ENCODE measurements at places on chromosomes 6 and 20. TPM values are rescaled to one million over a fixed set of nuclear protein-coding genes. Genes with fewer than 3 reads are reported as not detected.

GRCh38 chr6:163120223-163120622 lies 294.3 kb upstream of the QKI start:
- DNase-seq = no peak

Gene TMEM14A
- total RNA-seq = 20.6 TPM

Gene DLK2
- 1.0 TPM for total RNA-seq

Gene FRS3
- 5.7 TPM for total RNA-seq

Gene NDUFAF5
- 21.7 TPM for total RNA-seq

Gene HLA-DRA
- total RNA-seq = 1,058 TPM

- peak; percentile 24 for DNase-seq
Observed at GRCh38 chr20:57664476-57664875, 44.2 kb upstream of the ZBP1 start.

GRCh38 chr6:122947355-122947754 lies 48.7 kb upstream of the CLVS2 start:
- DNase-seq = no peak

Gene PRR18
- 0.94 TPM for total RNA-seq

Gene CLPSL1
- total RNA-seq = not detected

Gene ANGPT4
- total RNA-seq = 0.20 TPM

- DNase-seq = no peak
Observed at GRCh38 chr6:107564589-107564951, 74.7 kb downstream of the SOBP start.

Gene ADGRF5
- 357 TPM for total RNA-seq

Gene ELOVL2
- 0.09 TPM for total RNA-seq

Gene LY6G5B
- total RNA-seq = 6.9 TPM

GRCh38 chr6:108113557-108114519 lies 39.3 kb upstream of the OSTM1 start:
- DNase-seq = peak; percentile 68

DNA sequence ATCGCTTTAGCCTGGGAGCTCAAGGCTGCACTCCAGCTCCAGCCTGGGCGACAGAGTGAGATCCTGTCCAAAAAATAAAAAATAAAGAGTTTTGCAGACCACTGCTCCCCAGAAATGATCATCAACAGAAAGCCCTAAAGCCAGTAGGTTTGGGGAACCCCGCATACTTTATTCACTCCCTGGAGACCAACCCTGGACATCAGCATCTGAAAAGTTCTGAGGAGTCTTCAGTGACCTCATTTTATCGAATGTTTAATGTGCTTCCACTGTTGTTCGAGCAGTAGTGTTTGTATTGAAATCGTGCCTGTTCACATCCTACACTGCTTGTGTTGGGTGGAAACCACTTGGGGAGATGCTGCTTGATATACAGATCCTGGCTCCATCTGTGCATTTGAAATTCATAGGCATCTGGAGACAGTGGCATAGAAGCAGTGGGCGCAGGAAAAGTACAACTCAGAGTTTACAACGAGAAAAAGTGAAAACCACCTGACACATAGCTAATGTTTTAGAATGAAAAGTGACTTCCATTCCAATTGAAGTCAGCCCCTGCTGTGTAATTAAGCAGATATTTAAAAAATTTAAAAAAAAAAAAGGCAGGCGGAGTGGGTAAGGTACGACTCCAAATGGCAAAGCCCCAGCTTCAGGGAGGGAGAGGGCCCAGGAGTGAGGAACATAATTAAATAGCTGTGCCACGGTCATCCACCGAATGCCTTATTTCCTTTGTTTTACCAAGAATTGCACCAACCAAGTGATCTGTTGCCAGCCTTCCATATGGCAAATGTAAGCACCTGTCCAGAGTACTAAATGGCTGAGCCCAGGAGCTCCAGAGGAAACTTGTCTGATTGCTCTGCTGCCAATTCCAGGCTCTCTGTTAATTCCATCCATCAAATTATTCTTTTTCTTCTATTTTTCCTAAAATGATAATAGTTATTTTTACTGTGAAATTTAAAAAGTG lies 100.4 kb upstream of the NAA20 start:
- DNase-seq = no peak

GRCh38 chr20:61450549-61450948 lies 198.5 kb downstream of the CDH4 start:
- no peak for DNase-seq

GRCh38 chr20:58843128-58843556 lies 7.6 kb downstream of the GNAS-AS1 start:
- DNase-seq = no peak

DNA sequence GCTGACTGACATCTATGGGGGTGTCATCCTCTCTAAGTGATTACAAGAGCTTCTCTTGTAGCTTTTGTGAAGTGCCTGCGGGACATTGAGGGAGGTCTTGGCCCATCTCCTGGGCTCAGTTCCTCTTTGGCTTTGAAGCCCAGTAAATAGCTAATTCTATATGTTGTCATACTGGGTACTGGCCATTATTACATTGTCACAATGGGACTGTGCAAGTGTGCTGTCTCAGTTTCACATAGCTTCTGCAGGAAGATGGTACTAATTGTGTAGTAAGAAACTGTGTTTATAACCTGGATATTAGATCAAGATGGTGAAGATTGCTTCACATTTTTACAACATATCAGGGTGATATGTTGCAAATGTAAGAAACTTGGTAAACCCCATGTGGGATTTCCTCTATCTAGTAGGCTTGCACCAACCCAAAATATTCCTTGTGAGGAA lies 19.9 kb downstream of the SPINT3 start:
- no peak for DNase-seq
